ENCODE measurements at places on chromosomes 1 and 21. TPM values are rescaled to one million over a fixed set of nuclear protein-coding genes. Genes with fewer than 3 reads are reported as not detected.

- no peak for DNase-seq
Observed at GRCh38 chr1:87404296-87404695, 75.6 kb downstream of the LMO4 start.

- no peak for DNase-seq
Observed at GRCh38 chr21:29379517-29380054, 80.9 kb downstream of the BACH1 start.

GRCh38 chr1:11204396-11205190, 15.4 kb downstream of the ANGPTL7 start:
- no peak for DNase-seq

The TINAGL1 gene
- 52.9 TPM for total RNA-seq

DNA sequence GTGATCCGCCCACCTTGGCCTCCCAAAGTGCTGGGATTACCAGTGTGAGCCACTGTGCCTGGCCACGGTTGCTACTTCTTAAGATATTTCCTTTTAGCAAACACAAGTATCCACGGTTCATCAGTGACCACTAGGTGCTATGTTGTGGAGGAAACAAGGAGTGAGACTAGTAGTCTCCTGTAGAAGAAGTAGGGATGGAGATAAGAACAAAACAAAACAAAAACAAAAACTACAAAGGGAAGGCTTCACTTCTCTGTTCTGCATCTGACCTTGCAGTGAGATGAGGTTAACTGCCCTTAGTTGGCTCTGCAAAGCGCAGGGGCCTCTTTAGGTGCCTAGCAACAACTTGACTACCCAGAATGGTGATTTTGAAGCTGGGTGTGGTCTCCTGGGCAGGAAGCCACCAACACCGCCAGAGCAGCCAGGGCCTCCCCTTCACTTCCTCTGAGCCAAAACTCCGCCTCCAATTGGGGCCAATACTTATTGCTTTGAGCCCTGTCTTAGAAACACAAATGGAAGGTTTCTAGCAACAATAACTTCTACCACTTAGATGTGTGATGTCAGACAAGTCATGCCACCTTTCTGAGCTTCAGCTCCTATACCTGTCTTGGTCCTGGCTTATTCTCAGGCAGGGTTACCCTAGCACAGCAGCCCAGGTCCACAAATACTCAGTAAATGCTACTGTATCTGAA, 12.8 kb upstream of the CDC42 start:
- peak; percentile 74 for DNase-seq

DNA sequence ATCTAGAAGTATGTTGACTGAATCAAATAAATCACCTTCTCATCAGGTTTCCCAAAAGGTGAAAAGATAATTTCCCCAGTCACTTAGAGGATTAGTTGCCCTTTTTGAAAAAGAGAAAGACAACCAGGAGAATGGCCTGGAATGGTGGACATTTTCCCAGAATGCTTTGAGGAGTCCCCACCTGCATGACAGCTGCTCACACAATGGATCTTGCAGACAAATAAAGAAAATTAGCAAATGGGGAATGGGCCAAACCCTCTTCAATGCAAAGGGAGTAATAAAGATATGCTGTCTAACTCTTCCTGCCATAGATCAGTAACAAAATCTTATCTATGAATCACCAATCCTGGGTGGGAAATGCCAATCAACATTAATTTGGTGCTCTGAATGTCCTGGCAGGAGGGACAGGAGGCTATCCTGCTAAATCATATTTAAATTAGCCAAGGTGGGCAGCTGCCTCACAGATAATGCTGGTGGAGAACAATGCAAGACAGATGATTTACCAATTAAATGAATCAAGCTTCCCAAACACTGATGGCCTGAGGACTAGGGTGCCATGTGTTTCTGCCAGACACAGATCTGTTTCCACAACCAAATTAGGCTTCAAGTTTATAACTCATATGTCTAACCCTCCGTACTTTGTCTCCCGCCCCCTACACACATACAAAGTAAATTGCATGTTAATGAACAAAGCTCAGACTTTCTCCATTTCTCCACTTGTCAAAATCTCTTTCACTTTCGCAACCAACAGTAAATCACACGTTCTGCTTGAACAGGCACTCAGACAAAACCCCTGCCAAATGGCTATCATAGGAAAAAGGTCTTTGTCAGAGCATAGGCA, 488.0 kb upstream of the PLXNA2 start:
- no peak for DNase-seq

The FALEC gene
- total RNA-seq, result not detected

The TNFRSF4 gene
- not detected for total RNA-seq

- no peak for DNase-seq
Observed at GRCh38 chr1:82441402-82441801, 640.7 kb downstream of the ADGRL2 start.

GRCh38 chr1:93614986-93615581, 66.6 kb downstream of the BCAR3 start:
- DNase-seq, result no peak

GRCh38 chr21:32457360-32457840, 44.9 kb downstream of the EVA1C start:
- DNase-seq, result peak; percentile 44

The CNTN2 gene
- total RNA-seq, result 0.05 TPM
